ENCODE measurements at places on chromosomes 13 and 19.

- no peak for DNase-seq
Observed at GRCh38 chr13:54841682-54842081, 1813.1 kb downstream of the OLFM4 start.

DNA sequence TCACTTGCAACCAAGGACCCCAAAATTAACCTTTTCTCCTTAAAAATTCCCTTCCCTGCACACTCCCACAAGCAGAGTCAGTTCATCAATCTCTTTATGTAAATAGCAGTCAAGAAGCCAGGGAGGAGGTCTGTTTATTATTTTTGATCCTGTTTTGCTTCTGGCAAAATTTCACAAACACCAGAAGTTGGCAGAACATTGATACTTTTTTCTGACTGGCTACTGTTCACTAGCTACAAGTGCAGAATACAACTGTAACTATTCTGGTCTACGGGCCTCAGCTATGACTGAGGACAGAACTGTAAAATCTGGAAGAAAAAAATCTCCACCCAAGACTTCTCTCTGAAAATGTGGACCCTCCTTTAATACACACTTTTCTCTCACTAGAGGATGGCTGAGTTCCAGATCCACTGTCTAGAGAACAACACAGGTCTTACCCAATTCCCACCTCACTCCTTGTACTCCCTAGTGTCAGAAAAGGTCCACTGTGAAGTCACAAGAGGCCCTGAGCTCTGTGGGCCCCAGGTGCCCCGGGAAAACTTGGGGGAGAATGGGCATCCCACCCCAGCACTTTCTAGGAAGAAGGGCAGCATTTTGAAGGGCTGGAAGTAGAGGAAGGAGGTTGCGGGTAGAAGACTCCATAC, 14.5 kb downstream of the STARD13 start:
- DNase-seq: no peak

DNA sequence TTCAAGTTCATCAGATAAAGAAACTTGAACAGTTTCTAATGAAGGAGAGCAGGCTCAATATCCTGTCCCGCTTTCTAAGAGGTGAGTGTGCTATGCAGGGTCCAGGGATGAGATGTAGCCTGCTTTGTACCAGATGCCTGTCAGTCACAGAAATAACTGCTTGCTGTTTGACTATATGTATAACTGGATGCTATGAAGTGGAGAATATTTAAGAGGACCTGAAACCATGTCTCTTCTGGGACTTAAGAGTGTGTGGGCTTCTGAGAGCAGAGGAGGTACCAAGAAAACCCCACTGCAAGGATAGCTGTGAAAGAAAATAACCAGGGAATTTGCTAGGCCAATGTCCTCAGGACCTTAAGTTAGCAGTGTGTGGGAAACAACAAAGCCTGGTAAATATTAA, 246.3 kb upstream of the RFC3 start:
- DNase-seq: no peak

DNA sequence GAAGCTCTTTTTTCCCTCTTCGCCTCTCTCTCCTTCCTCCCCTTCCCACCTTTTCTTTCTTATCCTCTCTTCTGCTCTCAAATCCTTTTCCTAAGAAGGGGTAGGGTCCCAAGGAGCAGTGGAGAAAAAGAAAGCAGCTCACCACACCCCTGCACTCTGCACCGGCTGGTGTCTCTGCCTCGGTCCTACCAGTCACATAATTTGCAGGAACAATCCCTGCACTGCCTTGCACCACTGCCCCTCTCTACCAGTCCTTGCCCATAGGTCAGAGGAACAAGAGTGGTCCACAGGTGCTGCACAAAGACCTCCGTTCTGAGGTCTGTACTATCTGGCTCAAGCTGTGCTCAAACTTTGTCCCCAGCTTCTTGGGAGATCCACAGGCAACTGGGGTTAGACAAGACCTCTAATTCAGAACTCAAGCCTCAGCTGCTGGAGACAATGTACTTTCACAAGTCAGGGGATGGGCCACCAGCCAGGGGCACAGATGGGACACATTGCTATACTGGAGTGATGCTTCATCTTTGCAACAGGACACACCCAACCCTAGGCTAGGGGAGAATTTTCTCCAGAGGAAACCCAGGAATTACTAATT, 125.4 kb upstream of the ZNF507 start:
- no peak for DNase-seq

GRCh38 chr19:32647361-32647760, 27.6 kb downstream of the ANKRD27 start:
- DNase-seq: no peak

GRCh38 chr19:45834970-45835369, 19.9 kb upstream of the RSPH6A start:
- no peak for DNase-seq

GRCh38 chr19:12778905-12779161, 3.5 kb upstream of the HOOK2 start:
- DNase-seq: no peak

DNA sequence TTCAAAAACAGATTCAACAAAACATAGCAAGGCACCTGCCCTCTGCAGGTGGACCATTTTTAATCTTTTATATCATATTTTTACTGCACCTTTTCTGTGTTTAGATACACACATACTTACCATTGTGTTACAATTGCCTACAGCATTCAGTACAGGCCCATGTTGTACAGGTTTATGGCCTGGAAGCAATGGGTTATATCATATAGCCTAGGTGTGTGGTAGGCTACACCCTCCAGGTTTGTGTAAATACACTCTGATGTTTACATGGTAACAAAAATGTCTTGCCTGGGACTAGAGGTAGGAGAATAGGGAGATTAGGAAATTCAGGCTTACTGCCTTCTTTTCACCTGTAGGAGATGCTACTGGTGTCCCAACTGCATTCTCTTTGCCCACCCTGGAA, 8.2 kb upstream of the UBAC2 start:
- DNase-seq: peak; percentile 4

GRCh38 chr13:87677496-87678371, 6.6 kb downstream of the SLITRK5 start:
- DNase-seq: no peak

DNA sequence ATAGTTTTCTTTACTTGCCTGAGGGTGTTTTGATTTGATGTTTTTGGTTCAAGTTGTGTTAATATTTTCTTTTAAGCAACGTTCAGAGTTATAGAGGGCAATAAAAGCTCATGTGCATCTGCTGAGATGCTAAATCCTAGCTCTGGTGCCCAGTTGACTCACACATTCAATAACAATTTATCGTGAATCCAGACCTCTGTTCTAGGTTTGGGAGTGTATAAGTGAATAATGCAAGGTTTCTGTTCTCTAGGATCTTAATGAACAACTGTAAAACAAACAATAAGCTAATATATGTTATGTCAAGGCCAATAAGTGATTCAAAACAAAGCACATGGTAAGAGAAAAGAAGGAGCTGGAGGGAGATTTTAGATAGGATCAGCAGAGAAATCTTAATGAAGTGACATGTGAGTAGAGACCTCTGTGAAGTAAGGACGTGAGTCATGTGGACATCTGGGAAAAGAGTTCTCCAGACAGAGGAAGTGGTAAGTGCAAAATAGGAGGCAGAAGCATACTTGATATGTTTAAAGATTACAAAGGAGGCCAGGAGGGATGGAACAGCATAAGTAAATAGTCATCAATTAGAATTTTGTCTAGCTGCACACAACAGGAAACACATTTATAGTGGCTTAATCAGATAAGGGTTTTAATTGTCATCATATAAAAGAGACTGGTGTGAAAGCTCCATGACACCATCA, 278.5 kb upstream of the HTR2A start:
- DNase-seq: no peak

DNA sequence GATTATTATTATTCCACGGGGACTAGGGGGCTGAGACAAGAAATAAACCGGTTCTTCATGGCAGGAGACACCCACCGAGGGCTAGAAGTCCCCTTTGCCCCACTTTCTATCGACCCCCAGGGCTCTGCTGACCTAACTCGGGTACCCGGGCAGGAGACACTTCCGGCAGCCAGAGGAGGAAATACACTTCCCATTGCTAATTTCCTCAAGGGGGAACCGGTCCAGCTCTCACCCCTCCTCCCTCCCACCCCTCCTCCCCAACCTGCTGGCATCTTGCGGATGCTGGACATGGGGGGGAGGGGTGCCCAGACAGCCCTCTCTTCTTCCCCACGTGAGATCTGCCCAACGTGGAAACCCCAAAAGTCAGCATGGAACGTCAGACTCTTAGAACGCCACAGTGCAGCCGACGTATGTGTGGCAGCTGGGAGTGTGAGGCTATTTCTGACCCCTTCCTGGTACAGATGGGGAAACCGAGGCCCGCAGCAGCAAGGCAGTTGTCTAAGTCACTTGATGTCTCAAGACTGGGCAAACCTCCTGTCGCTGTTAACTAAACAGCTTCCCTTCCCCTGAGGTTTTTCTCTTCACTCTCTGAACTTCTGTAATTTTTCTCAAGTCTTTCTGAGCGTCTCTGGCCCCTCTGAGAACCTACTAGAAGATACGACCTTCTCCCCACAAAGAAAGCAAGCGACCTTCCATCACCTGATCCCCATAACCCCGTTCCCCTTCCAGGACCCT, 3.6 kb downstream of the GPR4 start:
- no peak for DNase-seq

DNA sequence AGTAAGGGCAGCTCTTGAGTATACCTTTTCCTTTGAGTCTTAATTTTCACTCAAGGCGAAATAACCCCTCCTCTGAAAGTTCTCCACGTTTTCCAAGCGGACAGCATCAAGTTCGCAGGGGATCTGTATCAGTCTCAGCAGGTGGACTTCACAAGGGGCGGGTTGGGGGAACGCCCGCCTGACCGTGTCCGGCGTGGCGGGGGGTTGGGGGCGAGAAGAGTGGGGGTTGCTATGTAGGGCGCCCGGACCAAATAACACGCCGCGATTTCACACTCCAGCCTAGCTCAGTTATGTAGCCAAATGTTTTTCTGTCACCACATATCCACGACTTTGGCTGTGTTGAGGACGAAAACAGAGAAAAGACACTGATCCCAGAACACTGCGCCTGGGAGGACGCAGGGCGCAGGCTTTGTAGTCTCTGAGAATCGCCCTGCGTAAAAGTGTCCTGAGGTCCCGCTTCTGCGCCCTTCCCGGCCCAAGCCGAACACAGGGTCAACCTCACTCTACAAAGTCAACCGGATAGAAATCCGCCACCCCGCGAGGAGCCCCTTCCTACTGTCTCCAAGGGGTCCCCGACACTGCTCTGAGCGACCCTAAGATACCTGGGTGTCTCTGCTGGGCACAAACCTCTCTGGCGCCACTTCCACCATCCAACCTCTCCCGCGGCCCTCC, 524 bp downstream of the RUBCNL start:
- DNase-seq: no peak

- no peak for DNase-seq
Observed at GRCh38 chr13:36143738-36144137, 12.6 kb upstream of the DCLK1 start.

DNA sequence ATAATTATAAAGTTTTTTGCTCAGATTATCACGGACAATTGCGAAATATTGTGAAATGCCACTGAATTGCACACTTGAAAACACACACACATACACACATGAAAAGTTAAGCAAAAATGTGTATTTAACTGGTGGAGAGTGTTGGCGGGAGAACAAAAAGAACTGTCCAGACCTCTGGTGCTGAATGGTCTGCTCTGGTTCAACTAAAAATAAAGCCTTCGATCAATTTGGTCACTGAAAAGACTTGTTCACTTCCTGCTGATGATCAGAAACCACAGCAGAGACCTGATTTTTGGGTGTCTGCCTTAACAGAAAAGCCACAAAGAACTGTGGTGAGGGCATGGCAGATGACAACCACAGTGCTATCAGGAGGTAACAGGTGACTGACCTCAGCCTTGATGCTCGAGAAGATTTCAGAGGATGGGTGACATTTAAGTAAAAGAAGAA, 4.0 kb upstream of the IGFL1 start:
- DNase-seq: no peak
